ENCODE measurements at places on chromosomes 6 and 20. TPM values are rescaled to one million over a fixed set of nuclear protein-coding genes. Genes with fewer than 3 reads are reported as not detected.
A peak's percentile ranks its signal among the peaks of the same experiment; 100 is the strongest.

DNA sequence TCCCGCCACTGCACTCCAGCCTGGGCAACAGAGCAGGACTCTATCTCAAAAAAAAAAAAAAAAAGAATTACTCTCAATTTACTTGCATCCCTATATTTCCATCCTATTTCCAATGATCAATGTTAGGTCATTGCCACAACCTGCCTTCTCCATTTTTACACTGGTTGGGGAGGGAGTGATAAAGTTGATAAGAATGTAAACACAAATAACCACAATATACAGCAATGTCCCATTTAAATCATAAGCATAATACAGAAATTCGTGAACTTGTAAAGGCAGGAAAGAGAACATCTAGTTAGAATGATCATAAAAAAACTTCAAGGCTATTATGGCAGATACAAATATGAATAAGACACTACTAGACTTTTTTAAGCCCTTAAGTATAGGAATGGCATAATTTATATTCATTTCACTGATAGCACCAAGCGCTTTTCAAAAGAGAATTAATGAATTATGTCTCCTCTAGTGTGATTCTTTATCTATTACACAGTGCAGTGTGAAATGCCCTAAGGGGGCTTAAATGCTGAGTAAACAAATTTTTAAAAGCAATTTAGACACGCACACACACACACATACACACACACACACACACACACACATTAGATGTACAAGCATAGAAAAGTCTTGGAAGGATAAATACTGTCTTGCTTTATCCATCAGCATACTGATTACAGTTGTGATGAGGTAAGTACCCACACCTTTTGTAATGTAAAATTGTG lies 33.5 kb upstream of the RAB23 start:
- DNase-seq, result no peak

GABRR1 gene
- total RNA-seq, result not detected

- DNase-seq, result no peak
Measured at GRCh38 chr20:31870726-31871617, 538 bp downstream of the TTLL9 start.

GRCh38 chr6:125932451-125932795 lies 24.1 kb upstream of the HINT3 start:
- no peak for DNase-seq

GRCh38 chr6:108844135-108844534 lies 4.1 kb upstream of the ARMC2 start:
- DNase-seq, result no peak

SF3B5 gene
- 69.7 TPM for total RNA-seq

- no peak for DNase-seq
Measured at GRCh38 chr6:131839388-131839787, 31.6 kb downstream of the ENPP1 start.

DNA sequence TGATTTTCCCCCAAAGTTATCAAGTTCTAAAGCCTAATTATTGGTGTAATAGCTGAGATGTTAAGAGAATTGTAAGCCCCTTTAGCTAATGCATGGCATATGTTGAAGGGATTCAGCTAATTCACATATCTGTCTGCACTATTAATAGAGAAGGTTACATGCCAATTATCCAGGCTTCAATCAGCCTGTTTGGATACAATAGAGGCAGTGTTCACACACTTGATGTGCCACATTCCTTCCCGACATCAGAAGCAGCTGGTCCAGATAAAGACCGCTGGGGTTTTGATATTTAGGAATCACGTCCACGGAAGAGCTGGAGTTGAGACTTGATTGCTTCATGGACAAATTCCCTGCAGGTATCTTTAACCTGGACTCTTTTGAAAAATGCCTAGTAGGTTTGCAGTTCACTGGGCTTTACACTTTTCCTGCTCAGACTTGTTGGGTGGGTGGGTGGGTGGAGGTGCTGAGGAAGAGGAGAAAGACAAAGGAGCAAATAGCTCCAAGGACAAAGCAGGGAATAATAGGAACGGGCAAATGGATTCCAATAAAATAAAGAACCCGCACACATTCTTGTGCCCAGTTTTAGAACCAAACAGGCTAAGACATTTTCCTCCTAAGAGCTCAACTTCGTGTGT lies 142.6 kb upstream of the ZNF217 start:
- DNase-seq, result peak; percentile 31

CLVS2 gene
- not detected for total RNA-seq

DNA sequence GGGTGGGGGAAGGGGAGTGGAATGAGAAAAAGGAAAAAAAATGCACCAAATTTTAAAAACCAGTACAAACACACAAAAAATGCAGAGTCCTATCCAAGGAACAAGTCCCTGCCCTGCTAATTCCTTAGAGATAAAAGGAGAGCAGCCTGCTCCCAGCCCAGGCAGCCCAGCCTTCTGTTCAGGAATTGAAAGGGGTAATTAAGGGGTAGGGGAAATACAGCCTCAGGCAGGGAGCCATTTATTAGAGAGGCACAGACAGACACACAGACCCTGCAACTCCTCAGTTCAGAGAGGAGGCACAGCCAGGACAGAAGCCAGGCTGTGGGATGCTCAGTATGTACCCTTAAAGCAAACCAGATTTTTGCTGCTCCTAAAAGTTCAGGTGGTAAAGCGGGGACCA lies 137.2 kb downstream of the EYA2 start:
- DNase-seq, result no peak

HLA-DQB1 gene
- total RNA-seq, result not detected

- DNase-seq, result no peak
Measured at GRCh38 chr6:80940571-80940970, 811.9 kb downstream of the TENT5A start.

DNA sequence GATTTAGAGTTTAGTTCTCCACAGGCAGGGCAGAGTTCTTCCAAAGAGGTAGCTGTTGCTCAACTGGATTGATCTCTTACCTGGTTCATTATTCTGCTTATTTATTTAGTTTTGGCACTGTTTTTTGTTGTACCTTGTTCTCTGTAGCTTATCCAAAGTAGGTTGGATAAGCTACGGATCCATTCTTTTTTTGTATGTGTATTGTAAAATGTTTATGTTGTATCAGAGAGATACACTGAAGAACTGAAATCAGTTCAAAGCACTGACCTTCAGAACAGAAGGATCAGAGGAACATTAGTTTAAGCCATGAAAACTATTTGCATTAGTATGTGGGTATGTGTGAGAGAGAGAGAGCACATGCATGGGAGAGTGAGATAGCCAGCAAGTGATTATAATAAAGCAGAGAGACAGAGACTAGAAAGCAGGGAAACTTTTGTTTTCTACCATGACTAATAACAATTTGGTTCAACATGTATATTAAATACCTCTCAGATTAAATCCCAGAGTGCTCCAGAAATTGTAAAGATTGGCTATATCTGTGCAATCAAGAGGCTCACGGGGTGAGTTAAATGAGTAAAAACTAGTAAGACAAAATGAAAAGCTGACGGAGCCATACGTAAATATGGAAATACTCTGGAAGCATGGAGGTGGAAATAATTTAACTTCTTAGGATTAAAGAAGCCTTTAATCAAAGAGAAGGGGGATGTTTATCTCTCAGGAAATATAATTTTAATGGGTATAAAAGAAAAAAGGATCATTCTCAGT lies 40.2 kb downstream of the ITCH start:
- DNase-seq, result no peak

CAGE1 gene
- under 0.01 TPM for total RNA-seq

GRCh38 chr20:40090236-40090635 lies 598.8 kb downstream of the MAFB start:
- DNase-seq, result no peak

- no peak for DNase-seq
Measured at GRCh38 chr6:164377348-164377918, 932.0 kb downstream of the C6orf118 start.

GRCh38 chr6:161101517-161101916 lies 109.9 kb downstream of the MAP3K4 start:
- DNase-seq, result peak; percentile 37

GRCh38 chr6:161918628-161919205 lies 644.9 kb upstream of the AGPAT4 start:
- DNase-seq, result no peak

OSBPL2 gene
- total RNA-seq, result 28.9 TPM

DNA sequence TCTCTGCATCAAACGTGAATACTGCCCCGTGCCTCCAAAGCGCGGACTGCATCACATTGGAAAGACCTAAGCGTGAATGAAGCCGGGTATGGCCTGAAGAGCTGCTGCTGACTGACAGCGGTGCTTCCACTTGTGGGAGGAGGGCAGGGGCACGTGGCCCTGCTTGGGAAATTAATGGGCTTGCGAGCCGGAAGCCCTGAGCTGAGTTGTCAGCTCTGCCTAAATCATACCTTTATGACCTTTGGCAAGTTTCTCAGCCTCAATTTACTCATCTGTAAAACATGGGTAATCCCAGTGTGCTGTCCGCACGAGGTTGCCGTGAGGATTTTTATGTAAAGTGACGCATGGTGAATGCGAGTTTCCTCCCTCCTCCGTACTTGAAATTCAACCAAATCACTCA lies 67.0 kb upstream of the FOXQ1 start:
- DNase-seq, result no peak

DNA sequence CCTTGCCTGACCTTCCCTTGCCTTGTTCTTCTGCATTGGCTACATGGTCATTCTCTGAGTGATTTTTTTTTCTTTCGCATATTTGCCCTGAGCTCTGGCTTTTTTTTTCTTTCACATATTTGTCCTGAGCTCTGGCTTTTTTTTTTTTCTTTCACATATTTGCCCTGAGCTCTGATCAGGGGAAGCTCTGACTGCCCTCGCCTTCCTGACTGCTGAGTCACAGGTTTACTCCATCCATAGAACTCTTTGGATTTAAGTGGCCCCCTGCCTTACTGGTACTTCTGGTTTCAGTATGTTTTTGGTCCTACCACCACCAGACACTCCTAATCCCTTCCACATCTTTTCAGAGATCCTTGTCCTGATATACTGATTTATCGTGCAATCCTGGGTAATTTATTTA lies 201.1 kb downstream of the OGFRL1 start:
- peak; percentile 91 for DNase-seq

GRCh38 chr20:61434341-61434781 lies 182.3 kb downstream of the CDH4 start:
- no peak for DNase-seq

MCCD1 gene
- total RNA-seq, result not detected

- no peak for DNase-seq
Measured at GRCh38 chr6:74749211-74750147, 456.4 kb downstream of the COL12A1 start.
